ENCODE measurements at places on chromosomes 7 and 10.

- DNase-seq: no peak
Observed at GRCh38 chr10:21687266-21688008, 153.4 kb downstream of the MLLT10 start.

- no peak for DNase-seq
Observed at GRCh38 chr7:110685899-110686298, 405.0 kb upstream of the LRRN3 start.

DNA sequence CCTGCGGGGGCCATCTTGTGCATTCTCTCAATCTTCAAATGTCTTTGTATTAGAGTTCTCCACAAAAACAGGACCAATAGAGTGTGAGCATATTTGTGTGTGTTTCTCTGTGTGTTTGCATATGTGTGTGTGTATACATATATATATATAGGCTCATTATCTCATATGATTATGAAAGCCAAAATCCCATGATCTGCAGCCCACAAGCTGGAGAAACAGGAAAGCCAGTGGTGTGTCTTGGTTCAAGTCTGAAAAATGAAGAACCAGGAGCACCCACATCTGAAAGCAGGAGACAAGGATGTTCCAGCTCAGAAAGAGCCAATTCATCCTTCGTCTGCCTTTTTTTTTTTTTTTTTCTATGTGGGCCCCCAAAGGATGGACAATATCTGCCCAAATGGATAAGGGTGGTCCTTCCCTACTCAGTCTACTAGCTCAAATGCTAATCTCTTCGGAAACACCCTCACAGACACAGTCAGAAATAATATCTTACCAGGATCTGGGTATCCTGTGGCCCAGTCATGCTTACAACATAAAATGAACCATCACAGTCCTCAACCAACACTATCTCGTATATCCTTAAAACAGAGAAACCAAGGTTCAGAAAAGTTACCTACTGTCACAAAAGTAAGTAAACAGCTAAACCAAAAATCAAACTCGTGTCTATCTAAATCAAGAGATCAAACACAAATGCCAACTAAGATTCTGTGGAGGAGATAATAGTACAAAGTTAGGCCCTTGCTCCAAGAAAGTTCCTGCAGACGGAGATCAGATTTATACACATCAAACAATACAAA lies 141.9 kb downstream of the JMJD1C start:
- DNase-seq: peak; percentile 38

DNA sequence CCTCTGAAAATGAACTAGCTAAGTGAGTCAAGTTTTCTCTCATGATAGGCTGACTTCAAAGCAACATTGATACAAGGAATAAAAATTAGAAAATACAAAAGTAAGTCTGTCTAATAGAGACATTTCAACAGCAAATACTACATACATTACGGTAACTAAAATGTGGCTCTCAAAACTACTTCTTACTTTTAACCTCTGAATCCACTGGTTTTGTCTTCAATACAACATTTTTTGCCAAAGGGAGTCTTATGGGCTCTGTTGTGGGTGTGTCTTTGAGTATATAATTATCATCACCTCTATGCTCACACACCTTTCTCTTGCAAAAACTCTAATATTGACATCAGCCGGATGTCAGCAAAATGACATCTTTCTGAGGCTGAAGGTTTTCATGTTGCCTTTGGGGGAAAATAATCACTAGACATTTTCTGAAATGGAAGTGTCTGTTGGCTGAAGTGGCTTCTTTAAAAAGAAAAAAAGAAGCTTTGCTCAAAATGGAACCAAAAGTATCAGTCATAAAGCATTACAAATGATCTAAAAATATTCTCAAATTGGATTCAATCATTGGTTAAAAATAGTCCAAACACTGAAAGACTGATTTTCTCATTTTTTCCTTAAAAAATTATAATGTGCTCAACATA lies 41.8 kb upstream of the FAM133B start:
- DNase-seq: peak; percentile 48

GRCh38 chr10:107557916-107558315 lies 393.4 kb upstream of the SORCS1 start:
- no peak for DNase-seq

GRCh38 chr10:68897336-68897741 lies 3.8 kb upstream of the DDX50 start:
- DNase-seq: peak; percentile 66

DNA sequence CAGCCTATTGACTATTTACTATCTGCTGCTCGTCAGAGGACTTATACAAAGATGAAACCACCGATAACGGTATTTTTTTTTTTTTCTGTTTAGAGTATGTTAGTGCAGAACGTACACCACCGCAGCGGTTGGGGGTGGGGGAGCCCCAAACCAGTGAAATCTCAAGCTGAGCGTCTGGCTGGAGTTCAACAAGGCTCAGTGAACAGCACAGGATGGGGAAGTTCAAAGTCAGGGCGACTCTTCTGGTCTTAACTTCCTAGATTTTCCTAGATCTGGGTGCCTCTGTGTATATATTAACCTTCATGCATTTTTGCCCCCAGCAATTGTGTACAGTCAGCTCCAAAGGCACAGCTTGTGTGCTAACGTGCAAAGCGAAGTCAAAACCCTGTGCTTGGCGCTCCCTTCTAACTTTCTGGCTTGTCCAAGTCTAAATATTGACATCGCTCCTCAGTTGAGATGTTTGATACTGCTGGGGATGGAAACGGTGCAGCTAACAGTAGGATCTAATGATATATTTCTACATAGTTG lies 1.1 kb downstream of the RHOBTB1 start:
- DNase-seq: peak; percentile 35

- peak; percentile 98 for DNase-seq
Observed at GRCh38 chr10:78033637-78034470, at the start of gene RPS24. Gene RPS24 (plus strand): TSS chr10:78033863. CDS start chr10:78033902, 39 bp downstream.

- DNase-seq: no peak
Observed at GRCh38 chr10:130421909-130422308, 285.7 kb downstream of the GLRX3 start.

DNA sequence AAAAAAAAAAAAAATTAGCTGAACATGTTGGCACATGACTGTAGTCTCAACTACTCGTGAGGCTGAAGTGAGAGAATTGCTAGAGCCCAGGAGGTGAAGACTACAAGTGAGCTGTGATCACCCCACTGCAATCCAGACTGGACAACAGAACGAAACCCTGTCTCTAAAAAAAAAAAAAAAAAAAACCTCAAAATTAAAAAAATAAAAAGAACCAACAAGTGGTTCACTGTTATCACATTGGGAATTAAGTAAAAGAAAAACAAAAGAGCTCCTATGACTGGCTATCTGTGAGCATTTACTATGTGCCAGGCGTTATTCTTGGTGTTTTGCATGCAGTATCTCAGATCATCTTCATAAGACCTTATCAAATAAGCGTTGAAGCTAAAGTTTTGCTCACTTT lies 66.0 kb downstream of the ANLN start:
- no peak for DNase-seq

GRCh38 chr10:68665841-68666240 lies 55.2 kb upstream of the CCAR1 start:
- DNase-seq: no peak

- peak; percentile 59 for DNase-seq
Observed at GRCh38 chr7:92634205-92634604, 44.0 kb upstream of the FAM133B start.

- peak; percentile 53 for DNase-seq
Observed at GRCh38 chr10:90779548-90779947, 78.3 kb downstream of the HTR7 start.

GRCh38 chr7:30074422-30075030 lies 46.3 kb downstream of the PLEKHA8 start:
- DNase-seq: peak; percentile 35

- no peak for DNase-seq
Observed at GRCh38 chr7:85896531-85896930, 709.7 kb upstream of the SEMA3D start.

GRCh38 chr10:48205918-48206317 lies 68.6 kb downstream of the FRMPD2 start:
- DNase-seq: no peak

DNA sequence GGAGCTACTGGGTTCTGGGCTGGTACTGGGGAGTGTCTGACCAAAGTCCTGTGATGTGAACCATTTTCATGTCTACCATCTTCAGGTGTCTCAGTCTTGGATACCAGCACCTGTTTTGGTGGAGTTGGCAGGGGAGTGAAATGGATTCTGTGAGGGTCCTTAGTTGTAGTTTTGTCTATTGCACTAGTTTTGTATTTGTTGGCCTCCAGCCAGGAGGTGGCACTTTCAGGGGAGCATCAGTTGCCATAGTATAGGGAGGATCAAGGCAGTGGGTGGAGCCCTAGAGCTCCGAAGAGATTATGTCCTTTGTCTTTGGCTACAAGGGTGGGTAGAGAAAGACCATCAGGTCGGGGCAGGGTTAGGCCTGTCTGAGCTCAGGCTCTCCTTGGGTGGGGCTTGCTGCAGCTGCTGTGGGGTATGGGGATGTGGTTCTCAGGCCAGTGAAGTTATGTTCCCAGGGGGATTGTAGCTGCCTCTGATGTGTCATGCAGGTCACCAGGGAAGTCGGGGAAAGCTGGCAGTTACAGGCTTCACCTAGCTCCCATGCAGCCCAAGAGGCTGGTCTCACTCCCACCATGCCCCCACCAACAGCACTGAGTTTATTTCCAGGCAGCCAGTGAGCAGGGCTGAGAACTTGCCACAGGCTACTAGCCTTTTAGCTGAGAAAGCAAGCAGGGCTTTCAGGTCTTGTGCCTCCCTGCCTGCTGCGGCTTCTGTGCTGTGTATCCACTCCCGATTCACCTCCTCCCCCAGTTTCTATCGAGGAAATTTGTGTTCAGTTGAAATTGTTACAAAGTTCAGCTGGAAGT lies 153.1 kb downstream of the ZNF365 start:
- DNase-seq: no peak

- DNase-seq: peak; percentile 30
Observed at GRCh38 chr10:110022716-110023504, 15.1 kb downstream of the ADD3 start.

- no peak for DNase-seq
Observed at GRCh38 chr10:110684800-110685446, 40.8 kb downstream of the RBM20 start.

DNA sequence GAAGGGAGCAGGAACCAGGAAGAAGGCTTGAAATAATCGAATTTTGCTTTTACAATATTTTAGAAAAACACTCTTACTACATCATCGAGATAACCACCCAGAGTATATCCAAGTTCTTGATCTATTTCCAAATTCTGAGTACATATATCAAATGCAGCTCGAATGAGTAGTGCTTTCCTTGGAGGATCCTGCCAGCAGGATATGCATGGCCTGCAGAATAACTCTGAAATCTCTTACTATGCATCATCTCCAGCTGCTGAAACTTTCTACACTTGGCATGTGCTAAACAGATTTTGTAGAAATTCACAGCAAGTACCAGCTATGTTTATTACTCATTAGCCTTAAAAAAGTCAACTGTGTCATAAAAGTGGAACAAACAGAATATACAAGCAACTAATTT lies 44.0 kb upstream of the ANK3 start:
- no peak for DNase-seq

DNA sequence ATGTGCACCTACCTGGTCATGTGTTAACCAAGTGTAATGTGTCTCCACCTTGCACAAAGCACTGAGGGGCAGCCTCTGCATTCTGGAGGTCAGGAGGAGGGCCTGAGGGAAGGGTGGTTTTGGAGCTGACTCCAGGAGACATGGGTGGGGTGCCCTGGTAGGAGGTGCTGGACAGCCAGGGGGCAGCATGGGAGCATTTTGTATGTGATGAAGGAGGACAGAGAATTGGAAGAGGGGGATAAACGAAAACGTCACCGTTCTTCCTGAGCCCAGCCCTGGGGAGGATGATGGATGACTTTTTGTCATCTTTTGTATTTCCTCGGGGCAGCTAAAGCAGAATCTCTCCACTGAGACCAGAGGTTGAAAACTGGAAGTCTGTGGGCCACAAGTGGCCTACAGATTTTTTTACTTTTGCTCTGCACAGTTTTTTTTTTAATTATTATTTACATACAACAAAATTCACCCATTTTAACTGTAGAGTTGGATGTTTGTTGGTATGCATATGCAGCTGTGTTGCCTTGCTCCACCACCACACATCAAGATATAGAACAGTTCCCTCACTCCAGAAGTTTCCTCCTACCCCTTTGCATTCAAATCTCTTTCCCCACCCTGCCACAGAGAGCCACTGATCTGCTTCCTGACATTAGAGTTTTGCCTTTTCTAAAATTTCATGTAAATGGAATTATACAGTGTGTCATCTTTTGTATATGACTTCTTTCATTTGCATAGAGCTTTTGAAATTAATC lies 242.5 kb downstream of the VTI1A start:
- DNase-seq: peak; percentile 14

- no peak for DNase-seq
Observed at GRCh38 chr7:87004956-87005355, 54.5 kb downstream of the ELAPOR2 start.

GRCh38 chr7:99201027-99201426 lies 6.9 kb downstream of the KPNA7 start:
- no peak for DNase-seq

DNA sequence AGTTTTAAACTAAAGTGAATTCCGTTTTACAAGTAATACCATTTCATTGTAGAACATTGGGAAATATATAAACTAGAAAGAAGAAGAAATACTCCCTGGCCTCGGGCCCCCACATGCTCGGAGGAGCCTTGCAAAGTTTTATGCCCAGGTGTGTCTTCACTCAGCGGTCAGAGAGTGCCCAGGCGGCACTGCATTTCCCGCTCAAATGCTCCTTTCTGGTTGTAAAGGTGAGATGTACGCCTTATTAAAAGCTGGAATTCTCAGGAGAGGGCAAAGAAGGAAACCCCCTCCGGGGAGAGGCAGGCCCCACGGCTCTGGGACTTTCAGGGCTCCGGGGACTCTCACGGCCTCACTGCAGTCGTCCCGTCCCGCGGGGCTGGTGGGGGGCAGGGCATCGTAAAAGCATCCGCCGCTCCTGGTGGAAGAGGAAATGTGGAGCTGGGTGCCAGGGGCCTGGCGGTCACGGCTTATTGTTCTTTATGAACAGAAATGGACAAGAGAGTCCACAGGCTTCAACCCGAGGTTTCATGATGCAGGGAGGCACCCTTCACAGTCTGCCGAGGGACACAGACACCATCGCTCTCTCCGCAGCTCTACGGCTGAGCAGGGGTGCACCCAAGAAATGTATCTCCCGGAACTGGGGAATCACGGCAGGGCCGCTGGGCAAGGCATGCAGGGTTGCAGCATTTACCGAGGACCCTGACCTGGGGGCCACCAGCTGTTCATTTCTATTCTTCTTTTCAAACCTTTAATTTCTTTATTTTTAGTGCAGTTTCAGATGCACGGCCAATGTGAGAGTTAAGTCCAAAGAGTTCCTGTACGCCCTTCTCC lies 47.7 kb upstream of the INPP5A start:
- DNase-seq: no peak

GRCh38 chr7:35781200-35781701 lies 19.6 kb upstream of the SEPTIN7 start:
- DNase-seq: no peak

DNA sequence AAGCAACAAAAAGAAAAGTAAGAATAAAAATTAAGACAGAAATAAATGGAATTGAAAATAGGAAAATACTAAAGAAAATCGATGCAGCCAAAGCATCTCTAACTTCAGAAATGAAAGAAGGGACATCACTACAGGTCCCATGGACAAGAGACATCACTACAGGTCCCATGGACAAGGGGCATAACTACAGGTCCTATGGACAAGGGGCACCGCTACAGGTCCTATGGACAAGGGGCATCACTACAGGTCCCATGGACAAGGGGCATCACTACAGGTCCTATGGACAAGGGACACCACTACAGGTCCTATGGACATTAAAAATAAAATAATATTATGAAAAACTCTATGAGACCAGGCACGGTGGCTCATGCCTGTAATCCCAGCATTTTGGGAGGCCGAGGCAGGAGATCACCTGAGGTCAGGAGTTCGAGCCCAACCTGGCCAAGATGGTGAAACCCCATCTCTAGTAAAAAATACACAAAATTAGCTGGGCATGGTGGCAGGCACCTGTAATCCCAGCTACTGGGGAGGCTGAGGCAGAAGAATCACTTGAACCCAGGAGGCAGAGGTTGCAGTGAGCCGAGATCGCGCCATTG lies 101.0 kb upstream of the DNAAF5 start:
- no peak for DNase-seq
